A549 treated with Mapracorat at 1 μM for 4 hours (cell line): ENCODE measurements at places on chromosomes 5 and 9. TPM values are rescaled to one million over a fixed set of nuclear protein-coding genes. Genes with fewer than 3 reads are reported as not detected.

Gene SLC36A2
- total RNA-seq, result not detected in 5 replicates

Gene CERCAM
- total RNA-seq, result 34.2 to 38.7 TPM (median 35.6 TPM) in 5 replicates

Gene FOXD4L3
- 0.08 to 0.16 TPM (median 0.10 TPM) in 3 of 5 replicates, not detected in the others for total RNA-seq

Gene OR1J2
- total RNA-seq, result not detected in 5 replicates

Gene FOXD4L5
- total RNA-seq, result 0.05 TPM in 1 of 5 replicates, not detected in the others

Gene SMIM15
- total RNA-seq, result 62.2 to 88.9 TPM (median 69.0 TPM) in 5 replicates

Gene LCN10
- not detected in 5 replicates for total RNA-seq

Gene TLX3
- not detected in 5 replicates for total RNA-seq

Gene TYRP1
- total RNA-seq, result not detected in 5 replicates

Gene PCDHB3
- total RNA-seq, result 8.7 TPM in 1 of 5 replicates, not detected in the others

Gene MEF2C
- 0.02 TPM in 1 of 5 replicates, not detected in the others for total RNA-seq

Gene PAXX
- total RNA-seq, result 43.1 to 85.2 TPM (median 71.2 TPM) in 5 replicates

Gene GRIA1
- total RNA-seq, result not detected in 5 replicates

Gene ARID3C
- 0.09 to 0.39 TPM (median 0.17 TPM) in 5 replicates for total RNA-seq

Gene RNF208
- total RNA-seq, result 1.1 to 2.1 TPM (median 1.8 TPM) in 5 replicates

Gene LCN15
- not detected in 5 replicates for total RNA-seq

Gene MSX2
- total RNA-seq, result 3.2 to 4.6 TPM (median 4.2 TPM) in 5 replicates

Gene SLC6A18
- total RNA-seq, result not detected in 5 replicates

Gene CYSRT1
- total RNA-seq, result 2.5 to 5.4 TPM (median 4.8 TPM) in 5 replicates

Gene CDH9
- total RNA-seq, result not detected in 5 replicates

Gene IFNA21
- total RNA-seq, result not detected in 5 replicates

Gene SAXO1
- not detected in 5 replicates for total RNA-seq

Gene SHOC1
- 0.02 TPM in 1 of 5 replicates, not detected in the others for total RNA-seq

Gene GRXCR2
- total RNA-seq, result not detected in 5 replicates
